ENCODE measurements at places on chromosomes 12 and 14. TPM values are rescaled to one million over a fixed set of nuclear protein-coding genes. Genes with fewer than 3 reads are reported as not detected.

MYF6 gene
- total RNA-seq: not detected

FIGNL2 gene
- 3.5 TPM for total RNA-seq

CCDC177 gene
- total RNA-seq: 0.82 TPM

RBP5 gene
- 1.8 TPM for total RNA-seq

RPL10L gene
- not detected for total RNA-seq

C12orf54 gene
- total RNA-seq: not detected

LIN7A gene
- total RNA-seq: 16.2 TPM

C12orf43 gene
- 22.1 TPM for total RNA-seq

FOXG1 gene
- not detected for total RNA-seq

CLEC2A gene
- total RNA-seq: not detected

SYCP3 gene
- total RNA-seq: 0.16 TPM

TBX5 gene
- not detected for total RNA-seq

CD163L1 gene
- 0.11 TPM for total RNA-seq

ITPR2 gene
- total RNA-seq: 41.6 TPM

EML5 gene
- 0.11 TPM for total RNA-seq
